GF-D8 (cell line): ENCODE measurements at places on chromosomes 3 and 15.

DNA sequence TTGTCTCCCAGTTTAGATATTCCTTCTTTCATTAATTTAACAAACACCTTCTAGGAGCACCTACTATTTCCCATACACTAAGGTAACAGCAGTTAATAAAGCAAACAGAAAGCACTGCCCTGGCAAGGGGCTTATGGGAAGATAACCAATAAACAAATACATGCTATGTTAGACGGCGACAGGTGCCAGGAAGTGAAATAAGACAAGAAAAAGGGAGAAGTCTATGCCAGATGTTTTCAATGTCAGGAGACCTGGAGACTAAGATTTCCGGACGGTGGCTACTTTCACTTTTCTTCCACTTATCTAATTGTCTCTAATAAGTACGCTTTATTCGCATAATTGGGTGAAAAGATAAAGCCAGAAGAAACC is 32.5 kb upstream of the ZNF445 start:
- DNase-seq: peak; percentile 17

- DNase-seq: no peak
Measured at GRCh38 chr3:191259486-191259885, 60.4 kb downstream of the OSTN start.

GRCh38 chr15:51350723-51351122 is 9.3 kb downstream of the GLDN start:
- DNase-seq: no peak

DNA sequence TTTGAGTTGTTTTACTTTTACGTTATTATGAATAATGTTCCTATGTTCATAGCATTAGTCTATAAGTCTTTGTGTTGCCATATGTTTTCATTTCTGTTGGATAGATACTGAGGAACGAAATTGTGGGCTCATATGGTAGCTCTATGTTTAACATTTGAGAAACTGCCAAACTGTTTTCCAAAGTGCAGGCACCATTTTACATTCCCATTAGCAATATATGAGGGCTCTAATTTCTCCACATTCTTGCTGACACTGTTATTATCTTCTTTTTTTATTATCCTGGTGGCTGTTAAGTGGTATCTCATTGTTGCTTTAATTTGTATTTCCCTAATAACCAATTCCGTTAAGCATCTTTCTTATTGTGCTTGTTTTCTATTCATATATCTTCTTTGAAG is 1.8 kb upstream of the PIK3R4 start:
- no peak for DNase-seq

GRCh38 chr15:50463423-50464358 is 39.5 kb downstream of the USP8 start:
- no peak for DNase-seq

DNA sequence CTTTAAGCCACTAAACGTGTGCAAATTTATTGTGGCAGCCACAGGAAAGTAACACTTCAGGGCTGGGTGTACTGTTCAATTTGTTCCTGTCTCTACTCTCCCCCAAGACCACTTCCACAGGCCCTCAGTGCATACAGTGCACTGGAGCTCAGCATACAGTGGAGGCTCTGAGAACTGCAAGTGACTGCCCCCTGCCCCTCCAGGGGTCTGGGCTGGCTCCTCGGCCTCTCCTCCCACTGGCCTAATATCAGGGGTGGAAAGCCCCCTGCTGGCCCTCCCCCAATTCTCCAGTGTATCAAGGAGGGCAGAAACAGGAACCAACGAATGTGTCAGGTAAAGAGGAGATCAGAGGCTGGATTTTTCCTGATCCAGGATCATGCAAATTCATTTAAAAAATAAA is 19.9 kb upstream of the HEG1 start:
- DNase-seq: no peak

DNA sequence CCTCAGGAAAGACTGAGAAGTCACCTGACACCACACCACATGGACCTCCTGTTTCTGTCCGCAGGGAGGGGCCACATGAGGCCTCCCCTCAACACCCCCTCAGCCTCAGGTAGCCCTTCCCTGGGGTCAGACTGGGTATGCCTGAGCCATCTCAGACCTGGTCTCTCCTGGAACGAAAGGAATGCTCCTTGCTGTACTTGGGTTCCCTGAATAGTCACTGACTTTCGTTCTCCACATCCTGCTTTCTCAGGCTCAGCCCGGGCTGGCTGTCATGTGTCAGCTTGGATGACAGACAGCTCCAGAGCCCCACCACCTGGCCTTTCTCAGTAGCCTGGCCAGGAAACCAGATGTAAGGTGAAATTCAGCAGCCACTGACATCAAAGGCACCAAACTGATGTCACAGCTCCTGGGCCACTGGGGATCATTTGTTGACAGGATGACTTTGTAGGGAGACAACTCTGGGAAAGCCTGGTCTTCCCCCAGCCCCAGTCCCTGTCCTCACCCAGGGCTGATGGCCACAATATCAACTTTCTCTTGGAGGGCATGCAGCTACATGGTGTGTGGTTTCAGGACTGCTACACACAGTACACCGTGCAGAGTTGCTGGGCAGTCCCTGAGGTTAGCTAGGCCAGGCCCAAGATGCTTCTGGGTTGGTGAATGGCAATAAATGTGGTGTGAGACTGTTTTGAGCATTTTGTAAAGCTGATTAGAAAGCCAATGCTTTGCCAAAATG is 141.4 kb upstream of the MRPS22 start:
- DNase-seq: no peak

DNA sequence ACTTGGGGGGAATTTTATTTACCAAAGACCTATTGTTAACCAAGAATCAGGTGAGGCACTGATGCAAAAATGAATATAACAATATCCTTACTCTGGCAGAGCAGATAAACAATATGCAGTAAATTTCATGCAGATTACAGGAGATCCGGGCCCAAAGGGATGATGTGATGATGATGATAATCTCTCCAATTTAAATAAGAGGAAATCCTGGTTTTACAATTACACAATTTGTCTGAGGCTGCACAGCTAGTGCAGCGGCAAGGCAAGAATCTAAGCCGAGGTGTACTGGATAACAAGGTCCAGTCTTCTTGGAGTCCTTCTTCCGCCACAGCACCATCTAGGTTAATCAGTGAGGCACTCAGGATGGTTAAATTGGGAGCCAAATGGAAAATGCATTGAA is 2.4 kb upstream of the MESD start:
- no peak for DNase-seq

GRCh38 chr3:196177967-196178366 is 33.2 kb downstream of the ZDHHC19 start:
- DNase-seq: no peak

GRCh38 chr3:154844863-154845262 is 235.3 kb upstream of the MME start:
- DNase-seq: no peak

- no peak for DNase-seq
Measured at GRCh38 chr15:100531823-100532327, 3.1 kb upstream of the CERS3 start.

DNA sequence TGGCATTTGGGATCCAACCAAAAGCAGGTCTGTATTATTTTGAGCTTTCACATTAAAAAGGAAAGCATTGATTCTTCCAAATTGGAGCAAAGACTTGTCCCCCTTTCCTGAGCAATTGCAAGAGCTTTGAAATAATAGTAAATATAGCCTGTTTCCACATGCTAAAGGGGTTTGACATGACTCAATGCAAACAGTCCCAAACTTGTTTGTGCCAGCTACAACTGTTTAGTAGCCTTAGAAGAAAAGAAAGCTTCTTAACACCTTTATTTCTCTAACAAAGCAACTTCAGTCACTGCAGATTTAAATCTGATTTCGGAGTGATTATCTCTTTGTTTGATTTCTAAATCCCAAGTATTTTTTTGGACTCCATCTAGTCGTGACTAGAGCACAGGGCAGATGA is 180.2 kb downstream of the SEMA6D start:
- DNase-seq: no peak

GRCh38 chr3:13135811-13136321 is 62.6 kb upstream of the IQSEC1 start:
- DNase-seq: no peak
